EH (cell line): ENCODE measurements at places on chromosomes 4 and X.

DNA sequence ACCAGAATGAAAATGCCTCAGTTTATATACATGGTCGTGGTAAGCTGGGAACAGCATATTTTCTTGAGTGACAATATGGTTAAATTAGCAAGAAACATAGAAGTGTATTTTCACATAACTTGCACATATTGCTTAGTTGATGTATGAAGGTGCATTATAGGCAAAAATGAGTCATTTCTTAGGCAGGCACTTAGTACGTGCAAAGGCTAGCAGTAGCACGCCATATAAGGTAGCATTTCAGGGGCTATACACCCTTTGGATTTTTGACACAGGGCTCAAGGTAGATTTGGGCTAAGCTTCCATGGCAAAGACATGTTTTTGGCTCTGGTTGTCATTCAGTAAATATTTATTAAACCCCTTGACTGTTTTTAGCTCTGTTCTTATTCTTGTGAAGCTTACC lies 33.1 kb downstream of the PCDH7 start:
- DNase-seq: peak; percentile 30

DNA sequence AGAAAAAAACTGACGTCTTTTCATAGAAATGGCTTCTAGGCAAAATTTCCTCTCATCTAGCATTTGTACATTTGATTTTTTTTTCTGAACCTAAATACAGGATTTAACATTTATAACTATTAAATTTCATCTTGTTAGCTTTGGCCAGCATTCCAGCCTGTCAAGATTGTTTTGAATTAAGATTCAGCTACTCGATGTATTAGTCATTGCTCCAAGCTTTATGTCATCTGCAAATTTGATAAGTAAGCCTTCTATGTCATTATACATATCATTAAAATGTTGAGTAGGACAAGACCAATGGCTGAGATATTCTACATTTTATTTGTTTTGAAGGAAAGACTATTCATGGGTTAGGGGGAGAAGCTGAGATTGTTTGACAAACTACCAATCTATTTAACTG lies 46.7 kb downstream of the DDX53 start:
- no peak for DNase-seq

DNA sequence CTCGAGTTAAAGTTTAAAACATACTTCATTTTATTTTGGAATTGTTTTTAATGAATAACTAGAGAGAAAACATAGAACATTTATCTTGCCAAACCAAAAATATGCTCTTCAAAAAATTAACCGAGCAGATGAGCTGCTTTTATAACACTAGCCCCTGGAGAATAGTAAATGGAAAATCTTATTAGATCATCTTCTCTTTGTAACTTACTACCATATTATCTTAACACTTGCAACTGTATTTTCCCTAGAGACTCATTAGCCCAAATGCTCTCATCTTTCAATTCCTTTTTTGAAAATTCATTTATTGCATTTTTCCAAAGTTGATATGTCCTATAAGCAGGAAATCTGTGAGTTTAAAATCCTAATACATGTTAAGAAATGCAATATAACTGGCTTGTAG lies 143.3 kb downstream of the CAMK2D start:
- no peak for DNase-seq

- peak; percentile 11 for DNase-seq
Observed at GRCh38 chrX:3191796-3192195, 150.5 kb downstream of the ARSF start.

- no peak for DNase-seq
Observed at GRCh38 chrX:37746218-37746941, 33.5 kb upstream of the CYBB start.

GRCh38 chrX:123590842-123591486 lies 141.9 kb downstream of the THOC2 start:
- peak; percentile 54 for DNase-seq
